Stimulated activated CD4-positive, alpha-beta T cell treated with anti-CD3 and anti-CD28 coated beads, Interleukin-2, amount 100 ng/mL, for 4 hours (primary cell): ENCODE measurements at places on chromosomes 16 and 17.

GRCh38 chr16:13120557-13120956, 219.2 kb downstream of the SHISA9 start:
- no peak for DNase-seq

GRCh38 chr17:63930951-63931575, 1.1 kb downstream of the CD79B start:
- peak; percentile 29 for DNase-seq

DNA sequence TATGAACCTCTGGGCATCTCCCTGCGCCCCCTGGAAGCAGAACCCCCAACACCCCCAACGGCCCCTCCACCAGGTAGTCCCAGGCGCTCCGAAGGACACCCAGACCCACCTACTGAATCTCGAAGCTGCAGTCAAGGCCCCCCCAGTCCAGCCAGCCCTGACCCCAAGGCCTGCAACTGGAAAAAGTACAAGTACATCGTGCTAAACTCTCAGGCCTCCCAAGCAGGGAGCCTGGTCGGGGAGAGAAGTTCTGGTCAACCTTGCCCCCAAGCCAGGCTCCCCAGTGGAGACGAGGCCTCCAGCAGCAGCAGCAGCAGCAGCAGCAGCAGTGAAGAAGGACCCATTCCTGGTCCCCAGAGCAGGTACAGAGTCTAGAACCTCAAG, 1.5 kb downstream of the BCL6B start:
- DNase-seq = no peak

DNA sequence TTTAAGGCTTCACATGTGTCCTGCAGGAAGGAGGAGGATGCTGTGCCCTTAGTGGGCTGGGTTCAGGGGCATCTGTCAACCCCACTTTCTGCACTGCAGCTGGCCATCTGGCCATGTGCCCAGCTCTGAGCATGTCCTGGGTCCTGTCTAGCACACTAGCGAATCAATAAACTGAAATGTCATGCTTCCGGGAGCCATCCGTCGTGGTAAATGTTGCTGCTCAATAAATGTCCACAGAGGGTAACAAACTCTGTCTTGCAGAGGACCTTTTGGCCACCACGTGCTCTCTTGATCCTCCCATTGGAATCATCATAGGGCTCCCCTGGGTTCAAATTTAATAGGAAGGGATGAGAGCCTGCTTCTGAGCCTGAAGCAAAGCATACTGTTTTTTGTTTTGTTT, 168.6 kb upstream of the PIRT start:
- no peak for DNase-seq

DNA sequence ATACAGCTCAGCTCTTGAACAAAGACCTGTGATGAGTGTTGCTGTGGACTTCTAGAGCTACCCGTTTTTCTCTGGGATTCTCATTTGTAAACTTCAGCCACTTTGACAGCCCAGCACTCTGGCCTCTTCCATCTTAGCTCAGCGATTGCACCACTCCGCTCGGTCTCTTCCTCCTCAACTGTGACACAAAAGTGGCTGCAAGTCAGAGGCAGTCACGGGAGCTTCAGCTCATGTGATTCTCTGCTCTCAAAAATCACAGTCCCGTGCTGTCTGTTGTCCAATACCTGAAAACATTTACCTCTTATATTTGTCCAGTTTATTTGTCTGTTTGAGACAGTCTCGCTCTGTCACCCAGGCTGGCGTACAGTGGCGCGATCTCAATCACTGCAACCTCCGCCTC, 75.7 kb upstream of the DNAH17 start:
- no peak for DNase-seq

- no peak for DNase-seq
These were observed 255.4 kb upstream of the CACNG5 start for GRCh38 chr17:66579556-66579955.

GRCh38 chr16:27238591-27238990, 30.0 kb downstream of the NSMCE1 start:
- no peak for DNase-seq

GRCh38 chr17:72660274-72661115, 432.0 kb downstream of the SLC39A11 start:
- no peak for DNase-seq

- DNase-seq = peak; percentile 30
These were observed 23.5 kb downstream of the USP36 start for GRCh38 chr17:78817123-78817522.

DNA sequence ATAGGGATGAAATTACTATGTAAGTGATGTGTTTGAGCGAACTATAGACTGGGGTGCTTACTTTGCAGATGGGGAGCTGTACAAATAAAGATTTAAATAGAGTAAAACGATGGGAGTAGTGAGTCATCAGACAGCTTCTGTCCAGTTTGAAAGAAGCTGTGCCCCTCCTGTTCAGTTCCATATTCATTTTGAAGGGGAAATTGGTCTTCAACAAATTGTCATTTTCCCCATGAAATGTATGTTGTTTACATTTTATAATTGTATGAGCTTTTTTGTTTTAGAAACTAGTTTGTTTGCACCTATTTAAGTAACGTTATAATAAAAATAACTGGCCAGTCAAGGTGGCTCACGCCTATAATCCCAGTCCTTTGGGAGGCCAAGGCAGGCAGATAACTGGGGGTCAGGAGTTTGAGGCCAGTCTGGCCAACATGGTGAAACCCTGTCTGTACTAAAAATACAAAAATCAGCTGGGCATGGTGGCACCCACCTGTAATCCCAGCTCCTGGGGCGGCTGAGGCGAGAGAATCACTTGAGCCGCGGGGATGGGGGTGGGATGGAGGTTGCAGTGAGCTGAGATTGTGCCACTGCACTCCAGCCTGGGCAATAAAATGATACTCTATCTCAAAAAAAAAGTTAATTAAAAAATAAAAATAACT, 20.2 kb downstream of the SEC14L1 start:
- DNase-seq = no peak

- DNase-seq = no peak
These were observed 58.2 kb downstream of the RMI2 start for GRCh38 chr16:11403534-11403795.

DNA sequence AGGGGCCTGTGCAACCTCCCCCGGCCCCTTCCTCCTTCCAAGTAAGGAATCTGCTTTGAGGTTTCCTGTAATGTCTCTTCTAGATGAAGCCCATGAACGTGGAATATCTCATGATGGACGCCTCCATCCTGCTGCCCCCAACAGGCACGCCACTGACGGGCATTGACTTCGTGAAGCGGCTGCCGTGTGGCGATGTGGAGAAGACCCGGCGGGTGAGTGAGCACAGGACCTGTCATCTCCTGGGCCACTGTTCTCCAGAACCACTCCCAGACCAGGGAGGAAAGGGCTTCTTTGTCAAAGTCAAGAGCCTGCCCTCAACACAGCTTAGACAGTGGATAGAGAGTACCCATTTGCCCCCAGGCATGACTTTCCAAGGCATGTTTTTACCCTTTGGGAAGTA, 107.1 kb downstream of the CLEC16A start:
- no peak for DNase-seq

DNA sequence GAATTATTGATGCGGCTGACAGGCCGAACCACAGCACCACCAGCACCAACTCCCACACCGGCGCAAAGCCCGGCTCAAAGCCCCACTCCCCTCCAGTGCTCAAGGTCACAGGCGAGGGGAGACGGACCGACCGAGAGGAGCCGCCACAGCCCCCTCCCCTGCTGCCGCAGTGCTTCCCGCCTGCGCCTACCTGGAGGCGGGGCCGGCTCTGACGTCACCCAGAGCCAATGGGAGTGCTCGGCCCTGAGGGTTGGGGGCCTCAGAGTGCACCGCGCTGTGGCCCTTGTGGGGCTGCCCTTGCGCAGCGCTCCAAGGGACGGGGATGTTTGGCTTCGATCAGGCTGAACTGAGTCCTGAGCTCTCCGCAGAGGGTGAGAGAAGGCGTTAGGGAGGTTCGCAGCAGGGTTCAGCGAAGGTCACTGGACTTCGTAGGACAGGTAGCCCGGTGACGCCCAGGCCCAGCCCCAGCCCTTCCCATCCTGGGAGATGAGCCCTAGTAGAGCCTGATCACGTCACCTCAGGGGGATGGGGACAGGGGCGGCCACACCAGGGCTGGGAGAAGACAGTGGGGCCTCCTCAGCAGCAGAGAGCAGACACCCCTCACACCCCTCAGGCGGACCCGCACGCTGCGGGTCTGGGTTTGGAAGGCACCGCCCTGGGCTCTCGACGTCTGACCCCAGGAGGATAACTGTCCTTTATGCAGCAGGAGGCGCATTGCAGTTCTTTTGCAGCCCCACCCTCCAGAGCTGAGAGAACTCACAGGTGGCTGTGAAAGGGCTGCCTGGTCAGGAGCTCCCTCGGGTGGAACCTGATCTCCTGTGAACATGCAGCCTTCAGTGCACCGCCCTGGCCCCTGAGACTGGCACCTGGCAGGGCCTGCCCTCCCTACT, 1.5 kb downstream of the NDRG4 start:
- peak; percentile 38 for DNase-seq

DNA sequence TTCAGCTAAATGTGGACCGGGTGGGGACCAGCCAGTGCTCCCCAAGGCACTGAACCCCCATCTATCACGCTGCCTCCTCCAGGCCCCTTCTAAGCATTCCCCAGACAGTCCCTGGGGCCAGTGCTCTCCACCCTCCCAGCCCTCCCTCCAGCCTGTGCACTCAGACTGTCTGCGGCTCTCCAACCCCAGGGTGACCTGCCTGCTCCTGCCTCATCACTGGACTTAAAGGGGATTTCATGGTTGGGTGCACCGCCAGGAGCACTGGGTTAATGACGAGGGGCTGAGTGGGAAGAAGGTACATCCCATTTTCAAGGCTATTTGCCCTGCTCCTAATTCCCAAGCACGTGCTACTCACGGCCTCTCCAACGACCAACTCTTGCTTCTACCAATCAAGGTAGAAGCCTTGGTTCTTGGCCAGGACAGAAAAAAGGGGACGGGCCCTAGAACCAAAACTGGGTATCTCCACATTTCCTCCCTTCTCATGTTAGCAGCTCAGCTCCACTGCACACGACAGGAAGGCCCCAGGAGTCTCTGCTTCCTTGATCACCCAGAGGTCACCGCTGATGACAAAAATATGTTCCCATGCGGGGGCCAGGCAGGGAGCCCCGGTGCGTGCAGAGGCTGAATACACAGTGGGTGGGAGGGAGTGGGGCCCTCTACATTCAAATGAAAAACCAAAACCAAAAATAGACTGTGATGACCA, 3.5 kb upstream of the ABR start:
- no peak for DNase-seq

DNA sequence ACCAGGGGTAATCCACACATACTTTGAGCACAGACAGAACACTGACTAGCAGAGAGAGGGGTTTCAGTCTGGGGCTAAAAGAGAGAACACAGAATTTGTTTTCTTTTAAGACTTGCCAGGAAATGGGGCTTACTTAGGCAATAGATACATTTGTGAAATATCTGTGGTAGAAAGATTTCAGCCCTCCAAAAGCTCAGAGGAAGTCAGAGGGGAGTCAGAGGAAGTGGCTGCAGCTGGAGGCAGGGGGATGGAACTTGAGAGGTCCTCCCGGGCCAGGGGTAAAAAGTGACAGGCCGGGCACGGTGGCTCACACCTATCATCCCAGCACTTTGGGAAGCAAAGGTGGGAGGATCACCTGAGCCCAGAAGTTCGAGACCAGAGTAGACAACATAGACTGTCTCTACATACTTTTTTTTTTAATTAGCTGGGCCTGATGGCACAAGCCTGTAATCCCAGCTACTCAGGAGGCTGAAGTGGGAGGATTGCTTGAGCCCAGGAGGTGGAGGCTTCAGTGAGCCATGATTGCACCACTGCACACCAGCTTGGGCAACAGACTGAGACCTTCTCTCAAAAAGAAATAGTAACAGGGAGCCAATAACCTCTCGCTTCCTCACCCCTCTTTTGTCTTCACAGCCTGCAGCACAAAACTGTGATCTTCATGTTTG, 49.9 kb downstream of the NLRC5 start:
- DNase-seq = no peak

GRCh38 chr17:73163043-73163442, 1.8 kb upstream of the SSTR2 start:
- DNase-seq = no peak

DNA sequence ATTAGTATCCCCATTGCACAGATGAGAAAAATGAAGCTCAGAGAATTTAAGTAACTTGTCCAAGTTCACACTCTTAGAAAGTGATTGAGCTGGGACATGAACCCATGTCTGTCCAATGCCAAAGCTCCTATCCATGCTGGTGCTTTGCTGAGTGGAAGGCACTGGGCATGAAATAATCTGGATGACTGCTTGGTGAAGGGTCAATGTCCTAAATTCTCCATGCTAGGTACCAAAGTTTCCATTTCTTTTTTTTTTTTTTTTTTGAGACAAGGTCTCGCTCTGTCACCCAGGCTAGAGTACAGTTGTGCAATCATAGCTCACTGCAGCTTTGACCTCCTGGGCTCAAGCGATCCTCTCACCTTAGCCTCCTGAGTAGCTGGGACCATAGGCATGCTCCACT, 153.6 kb upstream of the ERCC4 start:
- DNase-seq = no peak

GRCh38 chr17:7673239-7673638, 14.1 kb downstream of the TP53 start:
- DNase-seq = no peak

DNA sequence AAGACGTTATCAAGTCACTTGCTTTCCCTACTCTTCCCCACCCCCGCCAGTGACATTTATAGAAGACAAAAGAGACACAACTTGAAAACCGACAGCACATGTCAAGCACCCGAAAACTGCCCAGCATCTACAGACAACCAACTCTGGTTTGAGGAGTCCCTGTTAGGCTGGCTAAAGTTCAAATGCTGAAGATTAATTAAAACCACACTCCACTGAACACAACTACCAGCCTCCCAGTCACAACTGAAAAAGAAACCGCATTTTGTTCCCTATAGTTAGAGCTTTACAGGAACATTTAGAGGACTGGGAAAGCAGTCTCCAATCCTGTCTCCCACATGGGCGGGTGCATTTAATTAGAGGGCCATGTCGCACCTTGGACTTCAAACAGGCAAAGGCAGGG, 73.0 kb upstream of the COX10 start:
- DNase-seq = no peak

DNA sequence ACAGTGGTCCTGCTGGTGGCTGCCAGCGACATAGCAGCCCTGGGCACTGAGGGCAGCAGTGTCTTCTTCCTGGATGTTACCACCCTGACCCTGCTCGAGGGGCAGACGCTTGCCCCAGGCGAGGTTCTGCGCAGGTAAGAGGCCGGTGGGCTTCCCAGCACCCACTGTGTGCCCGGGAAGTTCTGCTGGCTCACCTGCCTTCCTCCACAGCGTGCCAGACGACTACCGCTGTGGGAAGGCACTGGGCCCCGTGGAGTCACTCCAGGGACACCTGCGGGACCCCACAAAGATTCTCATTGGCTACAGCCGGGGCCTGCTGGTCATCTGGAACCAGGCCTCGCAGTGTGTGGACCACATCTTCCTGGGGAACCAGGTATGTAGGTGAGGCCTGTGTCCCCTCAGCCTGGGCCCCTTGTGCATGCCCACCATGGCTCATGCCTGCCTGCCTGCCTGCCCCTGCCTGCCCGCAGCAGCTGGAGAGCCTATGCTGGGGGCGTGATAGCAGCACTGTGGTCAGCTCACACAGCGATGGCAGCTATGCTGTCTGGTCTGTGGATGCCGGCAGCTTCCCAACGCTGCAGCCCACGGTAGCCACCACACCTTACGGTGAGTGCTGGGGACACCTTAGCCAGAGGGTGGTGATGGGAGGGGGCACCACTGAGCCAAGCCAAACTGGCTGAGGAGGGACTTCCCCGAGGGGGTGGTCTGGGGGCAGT, 8.5 kb downstream of the LLGL1 start:
- no peak for DNase-seq

GRCh38 chr16:19179546-19180490, 11.8 kb downstream of the SYT17 start:
- DNase-seq = no peak

GRCh38 chr16:57915811-57916488, 55.0 kb downstream of the CNGB1 start:
- no peak for DNase-seq
